ENCODE measurements at places on chromosomes 2 and 18.

DNA sequence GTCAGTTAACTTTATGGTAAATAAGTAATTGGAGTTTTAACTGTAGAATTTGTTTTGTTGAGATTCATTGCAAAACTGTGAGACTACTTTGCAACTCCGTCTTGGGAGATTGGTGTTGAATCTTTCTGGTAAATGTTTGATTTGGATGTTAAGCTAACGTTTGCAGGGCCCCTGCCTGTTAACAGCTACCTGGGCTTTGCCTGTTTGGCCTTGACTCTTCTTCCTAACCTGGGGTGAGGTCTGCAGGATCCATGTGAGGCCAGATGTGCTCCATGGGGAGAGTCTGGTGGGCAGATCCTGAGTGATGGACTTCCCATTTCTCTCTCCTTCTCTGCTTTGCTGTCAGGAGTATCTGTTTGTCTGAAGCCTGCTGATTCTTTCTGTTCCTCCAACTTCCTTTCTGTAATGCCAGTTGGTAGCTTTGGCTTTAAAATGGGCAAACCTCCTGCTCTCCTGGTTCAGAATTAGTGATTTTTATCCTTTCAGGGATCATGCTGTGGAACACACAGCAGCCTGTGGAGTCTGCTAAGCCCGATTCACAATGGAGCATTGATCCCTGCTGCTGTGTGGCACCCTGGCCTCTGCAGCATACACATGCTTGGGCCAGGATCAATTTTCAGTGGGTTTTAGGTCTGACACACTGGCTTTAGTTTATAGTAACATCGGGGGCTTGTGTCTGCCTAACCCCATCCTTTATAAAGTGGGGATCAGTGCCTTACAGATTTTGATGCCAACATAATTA, 36.3 kb downstream of the PTPRM start:
- no peak for DNase-seq

DNA sequence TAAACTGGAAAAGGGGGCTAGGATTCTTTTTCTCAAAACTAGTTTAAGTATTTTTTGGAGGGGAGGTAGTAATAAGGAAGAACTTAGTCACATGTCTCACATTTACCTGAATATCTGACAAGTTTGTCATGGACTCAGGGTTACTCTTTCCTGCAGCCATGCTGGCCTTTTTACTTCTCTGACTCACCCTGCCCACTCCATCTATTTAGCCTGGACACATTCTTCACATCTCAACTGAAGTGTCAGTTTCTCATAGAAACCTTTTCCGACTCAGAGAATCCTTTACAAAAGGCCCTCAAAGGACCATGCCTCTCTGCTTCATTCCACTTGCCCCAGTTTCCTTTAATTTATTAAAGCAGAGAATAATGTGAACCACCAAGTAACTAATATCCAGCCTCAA, 42.6 kb downstream of the SCN7A start:
- no peak for DNase-seq

GRCh38 chr2:39175026-39175812, 54.4 kb upstream of the SOS1 start:
- DNase-seq, result no peak

DNA sequence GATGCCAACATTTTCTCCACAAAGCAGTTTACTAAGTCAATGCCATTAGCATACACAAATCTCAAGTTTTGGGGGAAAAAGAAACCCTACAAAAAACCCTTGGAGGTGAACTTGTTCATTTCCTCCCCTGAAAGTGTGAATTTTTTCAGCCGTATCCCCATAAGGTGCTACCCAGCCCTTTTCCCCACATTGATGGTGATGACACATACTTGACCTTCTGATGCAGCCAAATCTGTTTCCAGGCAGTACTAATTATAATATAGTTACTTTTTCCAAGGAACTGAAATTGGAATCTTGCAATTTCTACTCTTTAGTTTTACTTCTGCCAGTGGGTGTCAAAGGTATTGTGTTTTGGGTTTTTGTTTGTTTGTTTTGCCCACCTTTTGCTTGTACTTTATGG, 474.5 kb downstream of the TGIF1 start:
- no peak for DNase-seq

GRCh38 chr18:58937887-58938267, 73.2 kb downstream of the ZNF532 start:
- no peak for DNase-seq

DNA sequence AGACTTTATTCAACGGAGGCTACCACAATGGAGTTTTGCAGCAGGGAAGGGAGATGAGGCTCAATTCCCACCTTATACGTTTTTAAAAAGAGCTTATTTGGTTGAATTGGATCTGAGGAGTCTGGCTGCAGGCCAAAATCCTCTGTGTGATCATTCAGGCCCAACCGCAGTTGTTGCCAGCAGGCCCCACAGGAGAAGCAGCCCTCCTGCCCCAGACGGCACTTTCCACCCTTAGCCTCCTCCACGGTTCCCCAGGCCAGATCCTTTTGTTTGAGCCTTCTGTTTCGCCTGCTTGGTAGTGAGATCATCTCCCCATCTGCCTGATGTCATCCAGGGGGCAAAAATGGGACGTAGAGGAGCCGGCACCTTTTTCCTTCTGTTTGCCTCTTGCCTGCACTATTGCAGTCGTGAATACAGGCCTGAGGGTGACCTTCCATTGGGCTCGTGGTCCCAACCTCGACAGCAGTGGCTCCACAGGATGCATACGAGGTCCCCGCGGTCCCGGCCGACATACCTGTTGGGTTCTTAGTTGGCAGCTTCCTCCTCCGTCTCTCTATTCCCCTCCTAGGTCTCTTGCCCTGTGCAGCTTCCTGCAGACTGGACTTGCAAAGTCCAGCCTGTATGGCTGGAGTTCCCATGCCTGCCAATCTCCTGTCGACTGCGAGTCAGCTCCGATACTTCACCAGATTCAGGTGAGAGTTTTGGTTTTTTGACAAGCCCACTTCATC, 9.3 kb upstream of the GPR35 start:
- DNase-seq, result no peak

DNA sequence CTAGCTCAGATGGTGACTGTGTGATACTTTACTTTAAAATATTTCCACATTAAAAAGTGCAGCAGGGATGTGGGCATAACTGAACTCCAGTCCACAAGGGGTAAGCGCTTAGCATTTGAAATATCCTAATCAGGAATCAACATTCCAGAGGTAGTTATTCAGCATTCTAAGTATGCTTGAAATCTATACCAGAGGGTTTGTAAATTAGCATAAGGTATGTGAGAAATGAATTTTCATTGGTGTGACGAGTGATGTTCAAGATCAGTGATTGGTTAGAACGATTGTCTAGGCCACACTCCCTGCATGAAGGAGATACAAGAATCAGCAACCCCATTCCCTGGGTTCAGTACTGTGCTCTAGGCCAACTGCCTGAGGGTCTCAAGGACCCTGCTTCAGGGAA, 42.6 kb downstream of the MAPK4 start:
- DNase-seq, result no peak

GRCh38 chr18:55634545-55634944, 46.6 kb upstream of the TCF4 start:
- no peak for DNase-seq

DNA sequence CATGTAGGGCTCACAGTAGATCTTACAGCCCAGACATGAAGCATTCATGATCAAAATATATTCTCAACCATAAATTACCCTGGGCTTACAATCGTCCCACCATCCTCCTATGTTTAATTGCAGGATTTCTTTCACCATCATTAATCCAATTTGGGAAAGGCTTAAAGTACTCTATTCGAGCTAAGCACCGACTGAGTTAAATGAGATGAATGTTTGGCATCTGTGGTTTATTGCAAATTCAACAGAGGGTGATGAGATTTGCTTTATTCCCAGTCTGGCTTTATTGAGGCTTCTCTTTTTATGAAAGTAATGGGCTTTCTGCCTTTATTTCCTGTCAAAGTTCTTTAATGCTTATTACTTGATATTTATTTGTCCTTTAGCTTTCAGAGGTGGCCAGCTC, 159.0 kb downstream of the METTL4 start:
- no peak for DNase-seq

- DNase-seq, result no peak
Observed at GRCh38 chr2:41568648-41569047, 479.2 kb upstream of the PKDCC start.

- DNase-seq, result no peak
Observed at GRCh38 chr2:12759248-12759647, 42.5 kb downstream of the TRIB2 start.

DNA sequence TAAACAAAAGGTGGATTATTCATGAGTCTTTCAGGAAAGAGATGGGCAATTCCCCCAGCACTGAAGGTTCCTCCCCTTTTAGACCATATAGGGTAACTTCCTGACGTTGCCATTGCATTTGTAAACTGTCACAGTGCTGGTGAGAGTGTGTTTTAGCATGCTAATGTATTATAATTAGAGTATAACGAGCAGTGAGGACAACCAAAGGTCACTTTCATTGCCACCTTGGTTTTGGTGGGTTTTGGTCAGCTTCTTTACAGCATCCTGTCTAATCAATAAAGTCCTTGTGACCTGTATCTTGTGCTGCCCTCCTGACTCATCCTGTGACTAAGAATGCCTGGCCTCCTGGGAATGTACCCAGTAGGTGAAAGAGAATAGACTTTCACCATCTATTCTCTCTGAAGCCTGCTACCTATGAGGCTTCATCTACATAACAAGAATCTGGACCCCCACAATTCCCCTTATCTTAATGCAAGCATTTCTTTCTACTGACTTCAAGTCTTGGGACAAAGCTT, 148.7 kb downstream of the CABLES1 start:
- no peak for DNase-seq

- peak; percentile 6 for DNase-seq
Observed at GRCh38 chr2:152716805-152717227, 445 bp downstream of the PRPF40A start.

- no peak for DNase-seq
Observed at GRCh38 chr2:100954044-100954420, 48.1 kb upstream of the RPL31 start.

DNA sequence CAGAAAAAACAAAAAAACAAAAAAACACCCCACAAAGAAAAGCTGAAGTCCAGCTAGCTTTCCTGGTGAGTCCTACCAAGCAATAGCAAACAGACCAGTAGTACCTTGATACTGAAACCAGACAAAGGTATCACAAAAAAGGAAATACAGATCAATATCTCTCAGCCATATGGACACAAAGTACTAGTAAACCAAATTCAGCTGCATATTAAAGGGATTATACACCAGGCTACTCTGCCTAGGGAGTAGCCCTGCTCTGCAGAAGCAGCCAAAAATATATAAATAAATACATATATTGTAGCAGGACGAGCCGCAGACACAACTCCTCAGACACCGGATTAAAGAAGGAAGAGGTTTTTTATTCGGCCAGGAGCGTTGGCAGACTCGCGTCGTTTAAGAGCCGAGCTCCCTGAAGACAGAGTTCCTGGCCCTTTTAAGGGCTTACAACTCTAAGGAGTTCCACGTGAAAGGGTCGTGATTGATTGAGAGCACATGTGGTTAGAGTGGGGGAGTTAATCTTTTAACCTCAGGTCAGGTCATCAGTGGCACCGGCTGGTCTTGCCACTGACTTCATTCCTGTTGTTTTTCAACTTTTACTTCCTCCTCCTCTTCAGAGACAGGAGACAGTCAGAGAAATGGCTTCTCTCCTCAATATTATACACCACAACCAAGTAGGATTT, 38.4 kb upstream of the DTNB start:
- DNase-seq, result no peak

DNA sequence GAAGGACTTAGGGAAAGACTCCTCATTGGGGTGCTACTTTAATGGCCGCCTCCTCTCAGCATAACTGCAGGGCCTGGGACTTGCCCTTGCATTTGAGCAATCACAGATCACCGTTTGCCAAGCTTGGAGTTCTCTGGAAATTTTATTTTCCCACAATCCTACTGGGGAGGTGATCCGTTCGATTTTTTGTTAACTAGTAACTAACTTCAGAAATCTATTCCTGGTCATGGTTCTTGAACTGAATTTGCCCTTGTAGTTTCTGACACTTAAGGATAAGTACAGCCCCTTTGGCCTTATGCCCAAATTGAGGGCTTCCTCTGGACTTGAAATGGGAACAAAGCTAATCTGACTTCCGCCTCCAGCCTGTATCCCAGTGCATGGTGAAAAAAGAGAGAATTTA, 60.5 kb upstream of the ST3GAL5 start:
- no peak for DNase-seq

GRCh38 chr2:49404108-49404507, 249.8 kb upstream of the FSHR start:
- no peak for DNase-seq

DNA sequence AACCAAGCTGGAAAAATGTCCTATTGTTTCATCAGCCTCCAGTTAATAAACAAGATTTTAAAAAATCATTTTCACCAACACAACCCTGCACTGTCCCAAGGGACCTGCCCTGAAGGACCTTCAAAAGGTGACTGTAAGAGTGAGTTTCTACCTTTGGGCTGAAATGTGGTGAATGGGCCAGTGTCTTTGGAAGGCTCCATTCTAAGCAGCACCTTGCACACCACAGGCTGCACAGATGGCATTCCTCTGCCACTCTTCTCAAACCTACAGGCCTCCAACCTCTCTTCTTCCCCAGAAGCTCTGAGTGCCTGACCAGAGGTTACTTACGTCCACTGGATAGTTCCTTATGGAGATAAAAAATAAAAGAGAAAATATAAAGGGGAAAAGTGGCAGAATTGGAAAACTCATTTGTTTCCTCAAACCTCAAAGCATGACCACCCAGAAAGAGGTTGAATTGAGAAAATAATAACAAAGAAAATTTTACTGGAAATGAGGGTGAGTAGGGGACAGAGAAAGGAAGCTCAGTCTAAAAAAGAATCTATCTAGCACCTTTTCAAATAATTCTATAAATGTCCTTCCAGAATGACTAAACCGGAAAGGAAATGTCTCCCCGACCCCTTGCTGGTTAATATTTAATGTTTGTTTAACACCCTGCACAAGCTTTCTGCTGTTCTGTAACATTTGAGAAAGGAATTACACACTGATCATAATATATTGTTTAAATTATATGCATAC, 175.7 kb downstream of the METTL4 start:
- DNase-seq, result no peak

DNA sequence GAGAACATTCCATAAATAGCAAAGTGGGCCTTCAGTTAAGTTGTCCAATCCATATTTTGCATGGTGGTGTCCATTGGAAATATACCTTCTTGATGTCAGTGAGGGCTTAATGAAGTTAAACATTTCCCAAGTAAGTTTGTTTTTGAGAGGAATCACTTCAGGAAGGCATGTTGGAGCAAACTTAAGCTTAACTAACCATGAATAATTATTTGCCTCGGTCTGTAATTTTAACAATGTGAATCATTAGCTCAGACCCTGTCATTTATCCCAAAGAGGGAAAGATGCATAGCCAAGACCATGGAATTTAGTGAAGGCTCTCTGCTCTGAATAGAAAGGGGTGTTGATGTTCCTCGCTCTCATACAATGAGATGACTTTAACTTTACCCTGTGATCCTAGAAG, 47.4 kb downstream of the SPATS2L start:
- no peak for DNase-seq

Measured in CD4-positive, alpha-beta T cell treated with Interleukin-6 at 100 ng/mL for 8 hours (primary cell).